Sigmoid colon (tissue), 7 donors: ENCODE measurements at places on chromosomes 16 and 17. TPM values are rescaled to one million over a fixed set of nuclear protein-coding genes. Genes with fewer than 3 reads are reported as not detected.

The MYADML2 gene
- not detected for total RNA-seq

The UTS2R gene
- total RNA-seq: not detected

The ABCA3 gene
- 21.3 TPM for total RNA-seq

The INTS2 gene
- total RNA-seq: 15.3 TPM

The ELMO3 gene
- total RNA-seq: 1.4 TPM

The MSRB1 gene
- total RNA-seq: 20.0 TPM

The SPN gene
- total RNA-seq: 0.81 TPM

The C16orf46 gene
- total RNA-seq: 0.27 TPM

The EFCAB13 gene
- 16.3 TPM for total RNA-seq

The NPIPA2 gene
- 1.9 TPM for total RNA-seq

The TM4SF5 gene
- total RNA-seq: not detected

The CMTM3 gene
- total RNA-seq: 18.1 TPM

The NGFR gene
- 12.1 TPM for total RNA-seq

The TP53TG3C gene
- total RNA-seq: not detected

The SDK2 gene
- total RNA-seq: 0.66 TPM

The AP1G1 gene
- 49.7 TPM for total RNA-seq

The PRM2 gene
- total RNA-seq: not detected

The DPEP2 gene
- total RNA-seq: 2.5 TPM

The ABCC11 gene
- total RNA-seq: not detected

The PTX4 gene
- not detected for total RNA-seq

The EVPLL gene
- total RNA-seq: not detected

The PDILT gene
- total RNA-seq: not detected

The CD300A gene
- 3.5 TPM for total RNA-seq

The FN3K gene
- total RNA-seq: 2.8 TPM

The TEX14 gene
- total RNA-seq: 0.33 TPM

The HS3ST2 gene
- total RNA-seq: 0.55 TPM

The TNK1 gene
- total RNA-seq: 2.2 TPM

The CWC25 gene
- total RNA-seq: 16.8 TPM

The RAB11FIP4 gene
- total RNA-seq: 0.68 TPM

The DNAH2 gene
- not detected for total RNA-seq

The TBC1D26 gene
- 0.66 TPM for total RNA-seq

The ACADVL gene
- 353 TPM for total RNA-seq

The PRAC1 gene
- not detected for total RNA-seq

The TBX2 gene
- 5.3 TPM for total RNA-seq

The CLEC19A gene
- total RNA-seq: not detected

The RHBDF1 gene
- 42.1 TPM for total RNA-seq

The EPN3 gene
- total RNA-seq: not detected

The KRTAP3-2 gene
- not detected for total RNA-seq

The WNT9B gene
- total RNA-seq: not detected

The TP53TG3 gene
- not detected for total RNA-seq

The TMIGD1 gene
- not detected for total RNA-seq

The PSMD12 gene
- total RNA-seq: 32.6 TPM

The RNF135 gene
- total RNA-seq: 19.0 TPM

The CDH15 gene
- not detected for total RNA-seq

The CTRB1 gene
- not detected for total RNA-seq

The CCL17 gene
- not detected for total RNA-seq

The MEFV gene
- 2.5 TPM for total RNA-seq

The CCL13 gene
- 1.7 TPM for total RNA-seq

The BICDL2 gene
- total RNA-seq: not detected
